Mucosa of gallbladder (tissue), 1 donor: ENCODE measurements at places on chromosomes 12 and 14. TPM values are rescaled to one million over a fixed set of nuclear protein-coding genes. Genes with fewer than 3 reads are reported as not detected.

Gene NDUFA9
- 69.9 TPM for total RNA-seq

- no peak for DNase-seq
Observed at GRCh38 chr12:80777587-80777986, 60.9 kb downstream of the MYF5 start.

DNA sequence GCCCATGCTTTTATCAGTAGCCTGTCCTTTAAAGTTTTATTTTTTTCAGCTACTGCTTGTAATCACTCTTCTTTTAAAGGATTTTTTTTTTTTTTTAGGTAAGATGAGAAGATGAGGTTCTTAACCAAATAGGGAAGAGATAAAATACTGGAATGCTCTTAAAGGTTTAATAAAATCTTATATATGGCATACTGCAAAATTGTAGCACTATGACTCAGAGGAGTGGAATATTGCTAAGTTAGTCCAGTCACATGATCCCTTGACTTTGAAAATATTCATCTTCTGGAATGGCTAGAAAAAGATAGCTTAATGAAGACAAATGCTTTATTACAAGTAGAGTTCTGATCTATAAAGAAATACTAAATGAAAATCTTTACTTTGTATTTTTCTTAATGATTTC is 116.6 kb downstream of the NAV3 start:
- no peak for DNase-seq

DNA sequence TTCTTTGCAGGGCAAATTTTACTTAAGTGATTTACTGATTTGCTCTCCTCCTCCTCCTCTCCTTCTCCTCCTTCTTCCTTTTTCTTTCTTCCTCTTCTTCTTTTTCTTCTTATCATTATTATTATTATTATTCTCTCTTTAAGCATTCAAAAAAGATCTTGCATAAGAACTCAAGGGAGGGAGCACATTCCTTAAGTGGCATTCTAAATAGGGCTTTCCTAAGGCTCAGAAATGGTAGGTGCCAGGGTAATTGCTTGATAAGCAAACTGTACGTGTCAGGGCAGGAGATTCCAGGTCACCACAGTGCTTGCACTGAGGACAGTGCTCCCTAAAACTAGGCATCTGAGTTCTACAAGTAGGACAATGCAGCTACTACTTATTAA is 92.4 kb downstream of the SPTSSA start:
- no peak for DNase-seq

Gene SPRING1
- 27.7 TPM for total RNA-seq

GRCh38 chr14:99540196-99541032 is 59.2 kb downstream of the CCNK start:
- DNase-seq: no peak

GRCh38 chr12:111773801-111774551 is 7.2 kb downstream of the ALDH2 start:
- peak; percentile 82 for DNase-seq

Gene NOXRED1
- total RNA-seq: 0.37 TPM

GRCh38 chr14:57492859-57493258 is 798 bp downstream of the CCDC198 start:
- peak; percentile 22 for DNase-seq

Gene MTHFD1
- 40.7 TPM for total RNA-seq

Gene SMIM41
- total RNA-seq: 0.46 TPM
